ENCODE measurements at places on chromosomes 7 and 10.

DNA sequence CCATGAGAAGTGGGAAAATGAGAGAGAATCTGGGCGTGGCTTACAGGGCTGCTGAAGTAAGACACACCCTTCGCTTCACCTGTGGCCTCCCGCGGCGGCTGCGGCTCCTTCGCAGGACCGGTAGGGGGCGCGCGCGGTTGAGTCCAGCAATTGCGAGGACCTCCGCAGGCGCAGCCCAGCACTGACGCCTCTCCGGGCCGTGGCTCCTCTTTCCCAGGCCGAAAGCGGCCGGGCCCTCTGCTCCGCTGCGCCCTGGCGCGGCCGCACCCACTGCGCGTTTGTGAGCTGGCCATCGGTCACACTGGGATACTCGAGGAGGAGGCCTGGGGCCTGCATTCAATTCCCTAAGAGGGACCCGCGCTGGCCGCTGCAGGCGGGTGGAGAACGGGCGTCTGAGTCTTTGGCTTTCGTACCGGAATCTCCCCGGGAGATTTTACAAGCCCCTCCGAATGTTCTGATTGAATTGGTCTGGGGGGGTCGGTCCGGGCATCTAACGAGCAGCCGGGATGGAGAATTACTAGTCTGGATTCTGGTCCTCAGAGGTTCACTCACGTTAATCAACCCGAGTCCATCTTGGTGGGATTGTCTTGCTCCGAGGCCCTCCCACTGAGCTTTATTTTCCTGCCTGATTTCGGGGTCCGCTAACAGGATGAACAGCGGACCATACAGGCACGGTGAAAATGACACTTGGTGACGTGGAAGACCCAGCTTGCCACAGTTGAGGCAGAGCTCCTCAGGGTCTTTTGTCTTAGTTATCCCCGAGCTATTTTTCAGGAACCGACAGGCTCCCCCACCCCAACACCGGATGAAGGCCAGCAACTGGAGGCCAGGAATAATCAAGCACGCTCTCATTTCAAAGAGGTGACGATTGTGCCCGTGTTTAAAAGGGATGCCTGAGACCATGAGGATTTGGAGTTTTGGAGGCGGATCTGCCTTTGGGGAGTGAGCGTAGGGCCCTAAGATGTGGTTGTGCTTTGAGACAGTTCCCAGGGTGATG is at the start of gene LRRD1:
LRRD1 (minus strand) TSS at position 215 of the 997 bp plus-strand sequence. CDS start 13,940 bp downstream, outside the sequence.
- DNase-seq: peak; percentile 33

- DNase-seq: no peak
Measured at GRCh38 chr10:22503315-22504088, 158.2 kb downstream of the SPAG6 start.

DNA sequence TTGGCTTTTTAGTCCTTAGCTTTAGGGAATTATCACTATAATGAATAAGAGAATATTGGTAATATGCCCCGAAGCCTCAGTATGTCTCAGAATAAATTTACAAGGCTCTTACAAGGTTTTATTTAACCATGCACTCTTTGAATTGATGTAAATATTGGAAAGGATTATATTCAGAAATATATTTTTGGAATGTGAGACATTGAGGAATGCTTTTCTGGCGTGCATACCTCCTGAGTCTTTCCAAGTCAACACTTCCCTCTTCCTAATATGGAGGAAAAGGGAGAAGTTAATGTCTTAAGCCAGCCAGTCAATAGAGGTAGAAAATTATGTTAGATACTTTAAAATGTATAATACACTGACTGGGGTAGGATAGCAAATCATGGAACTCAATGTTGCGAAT is 1.2 kb upstream of the OR2F1 start:
- DNase-seq: no peak

DNA sequence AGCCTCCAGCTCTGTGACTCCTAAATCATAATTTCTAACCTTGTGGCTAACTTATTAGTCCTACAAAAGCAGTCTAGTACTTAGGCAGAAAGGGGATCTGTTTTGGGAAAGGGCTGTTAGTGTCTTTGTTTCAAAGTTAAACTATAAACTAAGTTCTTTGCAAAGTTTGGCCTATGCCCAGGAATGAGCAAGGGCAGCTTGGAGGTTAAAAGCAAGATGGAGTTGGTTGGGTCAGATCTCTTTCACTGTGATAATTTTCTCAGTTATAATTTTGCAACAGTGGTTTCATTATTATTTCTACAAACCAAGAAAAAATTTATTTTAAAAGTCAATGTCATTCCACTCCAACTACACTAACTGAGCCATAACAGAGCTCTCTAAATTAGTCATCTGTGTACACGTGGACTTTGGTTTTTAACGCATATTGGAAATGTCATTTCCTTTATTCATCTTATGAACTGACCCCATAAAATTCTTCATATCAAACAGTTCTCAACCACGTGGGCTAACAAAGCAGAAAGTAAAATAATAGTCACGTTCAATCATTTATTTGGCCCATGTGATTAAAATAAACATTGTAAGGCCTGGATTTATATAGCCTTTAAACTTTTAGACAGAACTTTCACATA is 143.2 kb upstream of the C7orf33 start:
- DNase-seq: no peak

GRCh38 chr10:132166216-132166950 is 20.4 kb upstream of the DPYSL4 start:
- no peak for DNase-seq

DNA sequence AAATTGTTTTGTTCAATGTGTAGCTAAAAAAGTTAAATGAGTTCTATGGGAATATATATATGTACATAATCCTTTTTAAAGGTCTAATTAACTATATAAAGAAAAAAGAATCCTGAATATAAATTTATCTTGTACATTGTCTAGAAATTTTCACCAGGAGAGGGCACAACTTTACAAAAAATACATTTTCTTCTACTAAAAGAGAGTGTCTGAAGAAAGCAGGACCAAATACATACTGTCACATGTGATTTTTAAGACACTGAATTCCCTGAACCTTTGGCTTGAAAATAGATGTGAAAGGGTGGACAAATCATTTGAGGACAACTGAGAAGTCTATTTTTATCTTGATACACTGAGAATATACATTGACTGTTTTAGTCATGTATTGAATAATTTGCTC is 204.3 kb downstream of the DGKB start:
- DNase-seq: no peak

GRCh38 chr10:44673245-44673983 is 237.7 kb upstream of the TMEM72 start:
- no peak for DNase-seq

- DNase-seq: no peak
Measured at GRCh38 chr10:128286762-128287500, 160.7 kb upstream of the MKI67 start.

DNA sequence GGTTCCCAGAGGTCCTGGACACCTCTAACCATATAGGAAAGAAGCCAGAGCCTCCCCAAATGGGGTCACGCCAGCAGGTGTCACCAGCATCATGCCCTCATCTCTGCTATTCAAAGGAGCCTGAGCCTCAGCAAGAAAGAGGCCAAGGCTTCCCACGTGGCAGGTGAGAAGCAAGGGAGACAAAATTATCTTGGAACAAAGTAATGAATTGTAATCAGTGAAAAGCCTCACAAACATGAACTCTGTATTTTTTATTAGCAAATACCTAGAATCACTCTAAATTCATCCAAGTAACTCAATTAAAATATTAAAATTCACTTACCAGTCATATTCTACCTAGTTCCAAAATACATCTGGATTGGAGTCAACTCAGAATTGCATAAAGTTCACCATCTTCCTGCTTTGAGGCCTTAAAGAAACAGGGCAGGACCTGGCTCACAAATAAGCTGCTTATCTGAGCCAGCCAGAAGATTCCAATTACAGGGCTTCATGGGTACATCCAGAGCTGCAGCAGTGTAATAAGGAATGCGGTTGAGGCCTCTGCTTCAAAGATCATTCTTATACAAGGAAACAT is 68.7 kb downstream of the SGMS1 start:
- no peak for DNase-seq

GRCh38 chr7:93949423-93949822 is 27.9 kb downstream of the GNG11 start:
- DNase-seq: no peak

- DNase-seq: no peak
Measured at GRCh38 chr7:158732494-158733219, 28.1 kb upstream of the NCAPG2 start.

GRCh38 chr10:77532068-77532467 is 105.5 kb downstream of the KCNMA1 start:
- no peak for DNase-seq

- DNase-seq: no peak
Measured at GRCh38 chr7:155850001-155850436, 37.8 kb upstream of the SHH start.

GRCh38 chr7:93461350-93461749 is 113.2 kb downstream of the CALCR start:
- DNase-seq: peak; percentile 55

DNA sequence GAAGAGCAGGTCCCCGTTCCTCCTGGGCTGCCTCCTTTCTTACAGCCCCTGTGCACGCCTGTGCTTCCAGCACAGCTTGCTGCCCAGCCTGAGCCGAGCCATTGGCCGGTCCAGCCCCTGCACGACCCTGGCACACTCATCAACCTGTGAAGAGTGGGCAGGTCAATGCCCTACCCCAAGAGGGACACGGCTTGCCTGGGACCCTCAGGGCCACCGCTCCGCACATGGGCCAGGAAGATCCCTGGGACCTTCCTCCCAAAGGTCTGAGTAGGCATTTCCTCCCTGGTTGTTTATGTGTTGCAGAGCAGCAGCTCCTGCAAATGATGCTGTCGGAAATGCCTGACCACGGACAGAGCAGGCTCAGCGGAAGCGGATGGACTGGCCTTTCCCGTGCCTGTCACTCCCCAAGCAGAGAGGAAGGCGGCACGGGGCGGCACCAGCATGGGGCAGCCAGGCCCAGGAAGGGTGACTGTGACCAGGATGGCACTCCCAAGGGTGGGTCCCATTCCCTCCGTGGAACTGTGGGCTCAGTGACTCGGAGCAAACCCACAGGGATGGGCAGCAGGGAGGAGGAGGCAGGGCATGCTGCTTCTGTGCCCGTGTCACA is 252.5 kb downstream of the TNS3 start:
- no peak for DNase-seq

DNA sequence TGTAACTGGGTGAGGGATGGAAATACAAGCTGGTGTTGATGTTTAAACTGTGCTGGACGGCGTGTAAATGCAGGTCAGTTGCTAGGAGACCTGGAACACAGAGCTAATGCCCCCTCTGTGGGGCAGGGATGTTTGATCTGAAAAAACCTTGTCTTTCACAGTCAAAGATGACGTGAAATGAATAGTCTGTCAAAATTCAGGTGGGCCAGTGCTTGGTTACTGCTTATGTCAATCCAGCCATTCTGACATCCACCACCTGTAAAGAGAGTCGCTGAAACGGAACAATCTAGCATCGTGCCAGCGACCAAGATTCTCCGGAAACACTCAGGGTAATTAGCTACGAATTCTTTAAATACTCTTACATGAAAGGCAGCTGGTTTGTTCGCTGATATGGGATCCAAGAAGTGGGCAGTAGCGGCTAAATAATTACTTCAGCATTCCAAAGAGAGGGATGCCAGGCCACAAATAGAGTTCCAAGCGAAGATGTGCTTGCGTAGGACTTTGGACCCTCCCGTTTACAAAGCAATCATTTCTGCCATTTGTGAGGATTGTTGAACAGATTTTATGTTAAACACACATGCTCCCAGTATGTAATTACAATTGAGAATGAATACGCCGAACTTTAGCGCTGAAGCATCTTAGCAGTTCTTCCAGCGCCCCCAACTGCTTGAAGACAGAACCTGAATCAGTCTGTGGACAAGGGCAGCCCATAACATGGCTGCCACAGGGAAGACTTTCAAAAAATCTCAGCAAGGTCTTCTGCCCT is 7.3 kb upstream of the ASB4 start:
- peak; percentile 38 for DNase-seq

DNA sequence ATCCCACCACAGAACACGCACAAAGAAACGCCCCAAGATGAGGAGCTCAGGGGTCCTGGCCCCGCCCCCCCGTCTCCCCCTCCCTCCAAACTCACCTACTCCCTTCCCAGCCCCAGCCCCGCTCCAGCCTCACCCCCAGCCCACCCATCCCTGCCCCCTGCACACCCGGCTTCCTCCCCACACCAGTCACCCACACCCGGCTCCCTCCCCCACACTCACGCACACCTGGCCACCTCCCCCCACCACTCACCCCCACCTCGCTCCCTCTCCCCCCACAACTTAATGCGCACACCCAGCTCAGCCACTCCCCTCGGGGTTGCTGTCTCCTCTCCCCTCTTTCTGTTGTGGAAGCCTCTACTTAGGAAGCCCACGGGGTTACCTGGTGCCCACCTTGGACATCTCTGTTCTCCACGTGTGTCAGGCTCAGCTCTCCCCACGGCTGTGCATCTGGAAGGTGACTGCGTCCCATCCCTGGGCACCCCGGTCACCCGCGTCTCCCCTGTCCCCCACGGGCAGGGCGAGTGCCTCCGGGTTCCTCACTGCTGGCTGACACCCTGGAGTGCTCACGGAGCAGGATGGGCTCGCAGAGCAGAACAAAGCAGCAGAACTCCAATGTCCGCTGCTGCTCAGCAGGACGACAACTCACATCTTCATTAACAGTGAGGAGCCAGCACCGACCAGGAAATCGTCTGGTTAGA is 166.8 kb downstream of the USP6NL start:
- DNase-seq: no peak

GRCh38 chr10:91607646-91608403 is 25.0 kb downstream of the PPP1R3C start:
- no peak for DNase-seq

GRCh38 chr10:43322769-43323168 is 48.7 kb upstream of the FXYD4 start:
- DNase-seq: peak; percentile 1

DNA sequence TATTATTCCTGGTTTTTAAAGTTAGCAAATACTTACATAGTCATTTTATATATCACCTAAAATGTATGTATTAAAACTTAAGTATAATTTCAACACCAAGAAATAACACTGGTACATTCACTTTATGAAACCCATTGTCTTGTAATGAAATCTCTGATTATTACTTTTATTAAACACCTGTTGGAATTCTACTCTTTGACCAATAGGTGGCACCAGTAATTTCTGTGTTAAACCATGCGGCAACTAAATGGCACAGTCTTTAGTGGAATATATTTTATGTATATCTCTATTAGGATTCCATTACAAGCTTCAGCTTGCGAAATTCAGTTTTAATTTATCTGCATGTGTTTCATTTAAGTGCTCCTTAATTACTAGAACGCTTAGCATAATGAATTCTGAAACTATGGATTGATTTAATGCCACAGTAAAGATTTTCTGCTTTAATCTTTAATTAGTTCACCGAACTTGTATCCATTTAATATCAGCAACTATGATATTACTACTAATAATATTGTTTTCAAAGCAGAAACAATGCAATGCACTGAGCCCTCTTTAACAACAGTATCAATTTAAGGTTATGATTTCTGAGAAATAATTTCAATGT is 181.3 kb downstream of the MAGI2 start:
- DNase-seq: peak; percentile 64

GRCh38 chr10:131694781-131695495 is 205.9 kb upstream of the PPP2R2D start:
- no peak for DNase-seq

DNA sequence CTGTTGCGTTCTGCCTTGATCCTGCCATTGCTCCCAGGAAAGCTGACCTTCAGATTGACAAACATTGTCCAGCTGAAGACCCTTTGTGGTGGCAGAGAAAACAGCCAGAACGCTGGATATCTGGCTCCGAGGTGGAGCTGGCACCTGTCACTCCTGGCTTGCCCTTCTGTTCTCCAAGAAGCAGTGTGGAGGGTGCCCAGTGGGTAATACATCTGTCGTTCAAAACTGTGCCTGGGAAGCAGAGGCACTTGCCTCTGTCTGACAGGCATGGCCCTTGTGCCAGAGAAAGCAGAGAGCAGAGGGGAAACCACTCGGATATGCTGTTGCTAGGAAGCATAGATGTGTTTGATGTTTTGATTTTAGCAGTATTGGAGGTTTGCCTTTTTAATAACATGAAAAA is 231.4 kb downstream of the BMPER start:
- DNase-seq: no peak

Measured in NCI-H526 treated with DMSO at 0.1 percent for 48 hours (cell line).